SW480 (cell line): ENCODE measurements at places on chromosomes 1 and 21.

DNA sequence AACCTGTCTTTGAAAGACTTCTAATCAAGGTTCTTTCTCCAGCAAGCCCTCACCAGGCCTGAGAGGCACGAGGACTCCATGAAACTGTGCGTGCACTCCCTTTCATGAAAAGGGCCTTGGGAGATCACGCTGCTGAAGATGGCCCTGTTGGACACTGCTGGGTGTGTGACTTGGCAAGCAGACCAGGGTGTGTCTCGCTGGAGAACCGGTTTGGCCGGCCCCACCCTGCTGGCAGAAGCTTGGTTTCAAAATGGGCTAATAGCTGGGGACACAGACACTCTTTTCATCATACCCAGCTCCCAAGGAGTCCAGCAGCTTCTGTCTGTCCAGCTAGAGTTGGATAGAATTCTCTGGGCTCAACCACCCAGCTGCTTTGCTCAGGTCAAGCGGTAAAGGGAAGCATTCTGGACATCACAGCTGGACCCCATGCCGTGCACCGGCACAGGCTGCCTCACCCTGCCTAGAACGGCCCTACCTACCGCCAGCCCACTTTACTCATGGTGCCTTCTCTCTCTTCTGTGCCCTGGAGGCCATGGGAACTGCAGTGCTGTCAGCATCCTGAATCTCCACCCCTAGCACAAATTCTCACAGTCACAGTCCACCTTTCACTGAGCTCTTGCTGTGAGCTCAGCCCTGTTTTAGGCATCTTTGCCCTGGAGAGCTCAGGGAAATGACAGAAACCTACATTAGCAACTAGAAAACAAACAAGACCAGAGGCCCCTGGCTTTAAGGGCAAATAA, 24.6 kb downstream of the PKP1 start:
- DNase-seq: peak; percentile 48

GRCh38 chr1:183087001-183087400, 63.8 kb downstream of the LAMC1 start:
- DNase-seq: no peak

DNA sequence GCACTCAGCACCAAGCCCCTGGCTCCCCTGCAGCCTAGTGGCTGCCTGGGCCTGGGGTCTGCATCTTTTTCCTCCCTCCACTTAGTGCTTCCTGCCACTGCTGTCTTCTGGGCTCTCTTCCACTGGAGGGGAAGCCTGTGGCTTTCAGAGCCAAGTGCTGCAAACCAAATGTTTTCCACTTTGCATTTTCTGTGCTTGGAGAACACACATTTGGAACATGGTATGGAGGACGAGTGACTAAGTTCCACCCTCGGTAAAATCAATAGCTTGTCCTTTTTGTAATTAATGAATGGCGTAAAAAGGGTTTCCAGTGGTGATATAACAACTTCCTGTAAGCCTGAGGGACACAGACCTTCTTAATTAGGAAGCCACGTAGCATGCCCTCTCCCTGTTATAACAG, 10.1 kb upstream of the GPR153 start:
- DNase-seq: no peak

DNA sequence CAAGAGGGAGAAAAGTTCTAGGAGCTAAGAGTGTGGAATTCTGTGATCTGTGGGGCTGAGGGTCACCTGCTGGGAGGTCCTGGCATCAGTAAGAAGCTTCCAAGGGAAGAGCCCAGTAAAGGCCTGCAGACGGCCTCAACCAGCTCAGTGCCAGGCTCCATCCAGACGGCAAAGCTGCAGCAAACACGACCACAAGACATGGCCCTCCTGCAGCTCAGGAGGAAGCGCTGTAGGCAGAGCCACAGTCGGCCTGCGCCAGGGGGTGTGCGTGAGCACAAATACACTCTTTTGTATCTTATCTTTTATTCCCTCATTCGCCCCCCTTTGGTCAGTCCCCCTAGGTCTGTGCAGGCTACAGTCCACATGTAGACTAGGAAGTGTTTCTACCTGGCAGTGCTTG, 13.4 kb downstream of the C1orf174 start:
- no peak for DNase-seq

- DNase-seq: no peak
Observed at GRCh38 chr21:44065428-44065827, 41.8 kb upstream of the PWP2 start.

GRCh38 chr21:19993268-19993667, 1004.9 kb upstream of the NCAM2 start:
- no peak for DNase-seq

GRCh38 chr1:69319287-69319686, 248.4 kb upstream of the LRRC7 start:
- no peak for DNase-seq
